Sigmoid colon (tissue), 7 donors: ENCODE measurements at places on chromosomes 7 and 10. TPM values are rescaled to one million over a fixed set of nuclear protein-coding genes. Genes with fewer than 3 reads are reported as not detected.

DNA sequence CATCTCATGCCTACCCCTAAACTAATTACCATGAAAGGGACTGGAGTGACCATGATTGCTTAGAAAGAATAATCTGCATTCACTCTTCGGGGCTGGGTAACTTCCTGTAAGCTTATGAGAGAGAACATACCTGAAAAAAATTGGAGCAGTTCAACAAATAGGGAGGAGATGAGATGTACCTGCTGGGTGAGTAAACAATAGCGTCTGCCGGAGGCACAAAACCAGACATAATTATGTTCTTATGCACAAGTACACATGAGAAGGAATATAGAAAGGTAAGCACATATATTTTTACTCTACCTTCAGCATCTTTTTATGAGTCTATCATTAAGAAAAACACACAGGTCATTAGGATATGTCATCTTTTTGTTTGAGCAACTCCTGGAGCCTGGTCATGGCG is 224.6 kb upstream of the FERD3L start:
- no peak for DNase-seq
- H3K36me3 ChIP-seq = no peaks in the 10 kb centered on the region
- no peak overlapping the region for H3K4me3 ChIP-seq
- H3K27me3 ChIP-seq = no peaks in the 10 kb centered on the region
- H3K4me1 ChIP-seq = no peaks in the 10 kb centered on the region
- no peak overlapping the region for H3K27ac ChIP-seq

- no peaks in the 10 kb centered on the region for H3K4me1 ChIP-seq
- no peaks in the 10 kb centered on the region for H3K27me3 ChIP-seq
- H3K27ac ChIP-seq = no peak overlapping the region
These were observed 134.8 kb upstream of the LAMB4 start for GRCh38 chr7:108265007-108265406.

The NUTM2D gene
- total RNA-seq = 1.1 TPM

The SFR1 gene
- total RNA-seq = 13.9 TPM

GRCh38 chr7:2670171-2670570 is 17.8 kb upstream of the AMZ1 start:
- peaks cover 6% of the 10 kb centered on the region for H3K27me3 ChIP-seq
- H3K4me3 ChIP-seq = no peak overlapping the region
- no peak for DNase-seq
- no peak overlapping the region for H3K27ac ChIP-seq
- H3K36me3 ChIP-seq = no peaks in the 10 kb centered on the region

The ABCB1 gene
- 4.6 TPM for total RNA-seq

DNA sequence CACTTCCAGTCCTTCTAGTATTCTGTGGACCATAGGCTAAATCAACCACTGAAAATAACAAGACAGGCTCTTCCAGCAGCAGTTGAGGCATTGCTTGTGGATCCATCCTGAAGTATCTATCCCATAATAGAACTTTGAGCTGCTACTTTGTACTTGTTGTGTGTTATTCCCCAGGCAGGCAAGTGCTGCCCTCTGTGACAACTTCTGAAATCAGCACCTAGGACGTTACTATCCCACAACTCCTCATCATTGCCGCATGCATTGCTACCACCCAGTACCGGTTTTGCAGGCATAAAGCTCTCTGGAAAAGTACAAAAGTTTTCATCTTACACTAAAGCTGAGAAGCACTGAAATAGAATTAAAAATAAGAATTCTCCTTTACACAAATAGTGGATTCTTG is 145.3 kb downstream of the HTR7 start:
- no peak for DNase-seq
- H3K4me1 ChIP-seq = no peaks in the 10 kb centered on the region
- no peak overlapping the region for H3K4me3 ChIP-seq
- no peak overlapping the region for H3K27ac ChIP-seq

DNA sequence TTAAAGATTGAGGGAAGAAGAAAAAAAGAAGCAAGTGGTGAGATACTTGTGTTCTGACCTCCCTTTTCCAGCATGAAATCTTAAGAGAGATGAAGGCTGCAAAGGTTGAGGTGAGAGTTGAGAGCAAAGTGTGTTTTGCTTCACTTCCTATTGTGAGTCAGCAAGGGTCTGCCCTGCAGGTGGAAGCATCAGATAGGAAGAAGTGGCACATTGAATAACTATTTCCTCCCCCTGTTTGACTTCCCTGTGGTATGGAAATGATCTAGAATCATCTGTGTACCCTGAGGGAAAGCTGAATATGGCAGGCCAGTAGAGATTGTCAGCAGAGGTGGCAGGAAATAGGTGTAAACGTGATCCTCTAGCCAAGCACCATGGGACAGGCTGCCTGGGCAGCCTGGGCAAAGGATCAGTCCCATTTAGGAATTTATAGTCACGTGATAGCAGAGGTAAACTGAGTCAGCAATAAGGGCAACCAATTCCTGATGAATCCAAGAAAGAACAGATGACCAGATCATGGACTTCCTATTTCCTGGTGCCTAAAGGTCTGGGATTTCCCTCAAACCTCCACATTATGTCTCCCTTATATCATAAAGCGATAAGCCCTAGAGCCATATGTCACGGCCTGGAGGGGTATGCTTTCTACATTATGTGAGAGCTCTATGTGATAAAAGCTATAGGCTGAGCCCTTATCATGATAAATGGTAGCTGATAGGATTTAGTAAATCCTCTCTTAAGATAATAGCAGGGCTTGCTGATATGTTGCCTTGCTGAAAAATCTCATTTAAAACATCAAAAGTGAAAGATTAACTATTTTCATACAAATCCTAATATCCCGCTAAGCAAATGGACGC is 287.0 kb downstream of the MDFIC start:
- H3K36me3 ChIP-seq = no peaks in the 10 kb centered on the region
- no peak overlapping the region for H3K27ac ChIP-seq
- H3K4me3 ChIP-seq = no peak overlapping the region
- DNase-seq = no peak

The STK31 gene
- not detected for total RNA-seq

The MALSU1 gene
- 58.5 TPM for total RNA-seq

The TBX20 gene
- total RNA-seq = not detected

DNA sequence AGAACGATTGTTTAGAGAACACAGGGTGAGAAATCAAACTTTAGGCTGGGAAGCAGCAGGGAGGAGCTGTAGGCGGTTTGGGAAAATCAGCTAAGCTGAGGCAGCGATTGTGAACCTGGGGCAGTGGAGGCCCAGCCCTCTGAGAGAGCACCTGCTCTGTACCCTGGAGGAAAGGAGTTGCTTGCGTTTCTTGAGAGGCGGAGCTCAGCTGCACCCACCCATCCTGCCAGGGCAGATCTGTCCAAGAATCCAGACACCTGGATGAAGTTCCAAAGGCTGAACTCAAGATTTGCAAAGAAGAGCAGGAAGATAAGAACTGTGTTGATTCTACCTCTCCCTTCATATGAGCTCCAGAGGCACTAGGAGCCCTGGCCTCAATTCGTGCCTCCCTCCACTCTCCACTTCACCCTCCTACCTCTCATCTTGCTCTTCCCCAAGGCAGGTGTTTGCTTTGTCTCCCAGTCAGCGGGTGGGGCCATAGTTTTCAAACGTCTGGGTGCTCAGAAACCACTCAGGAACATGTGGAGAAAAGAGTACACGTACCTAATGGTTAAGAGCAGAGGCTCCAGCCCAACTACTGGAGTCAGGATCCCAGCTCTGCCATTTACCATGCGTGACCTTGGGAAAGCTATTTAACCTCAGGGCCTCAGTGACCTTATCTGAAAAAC is 21.5 kb upstream of the TMEM213 start:
- H3K36me3 ChIP-seq = no peaks in the 10 kb centered on the region
- no peak overlapping the region for H3K4me3 ChIP-seq
- no peak for DNase-seq
- no peak overlapping the region for H3K27ac ChIP-seq
